ENCODE measurements at places on chromosomes 7 and 10.

DNA sequence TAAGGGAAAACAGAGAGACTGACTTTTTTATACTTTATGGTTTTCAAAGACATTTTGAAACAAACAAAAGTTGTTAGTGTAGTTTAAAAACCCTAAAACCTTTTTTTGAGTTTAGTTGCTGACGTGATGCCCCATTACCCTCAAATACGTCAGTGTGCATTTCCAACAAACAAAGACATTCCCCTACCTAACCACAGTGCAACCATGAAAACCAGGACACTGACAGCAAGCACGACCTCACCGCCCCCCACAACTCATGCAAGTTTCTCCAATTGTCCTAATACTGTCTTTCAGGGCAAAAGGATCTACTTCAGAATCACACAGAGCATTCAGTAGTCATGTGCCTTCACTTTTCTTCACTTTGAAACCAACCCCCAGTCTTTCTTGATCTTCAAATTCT, 75.0 kb downstream of the WNT2 start:
- no peak for DNase-seq

- DNase-seq = no peak
Observed at GRCh38 chr10:31730776-31731175, 197.9 kb downstream of the ARHGAP12 start.

DNA sequence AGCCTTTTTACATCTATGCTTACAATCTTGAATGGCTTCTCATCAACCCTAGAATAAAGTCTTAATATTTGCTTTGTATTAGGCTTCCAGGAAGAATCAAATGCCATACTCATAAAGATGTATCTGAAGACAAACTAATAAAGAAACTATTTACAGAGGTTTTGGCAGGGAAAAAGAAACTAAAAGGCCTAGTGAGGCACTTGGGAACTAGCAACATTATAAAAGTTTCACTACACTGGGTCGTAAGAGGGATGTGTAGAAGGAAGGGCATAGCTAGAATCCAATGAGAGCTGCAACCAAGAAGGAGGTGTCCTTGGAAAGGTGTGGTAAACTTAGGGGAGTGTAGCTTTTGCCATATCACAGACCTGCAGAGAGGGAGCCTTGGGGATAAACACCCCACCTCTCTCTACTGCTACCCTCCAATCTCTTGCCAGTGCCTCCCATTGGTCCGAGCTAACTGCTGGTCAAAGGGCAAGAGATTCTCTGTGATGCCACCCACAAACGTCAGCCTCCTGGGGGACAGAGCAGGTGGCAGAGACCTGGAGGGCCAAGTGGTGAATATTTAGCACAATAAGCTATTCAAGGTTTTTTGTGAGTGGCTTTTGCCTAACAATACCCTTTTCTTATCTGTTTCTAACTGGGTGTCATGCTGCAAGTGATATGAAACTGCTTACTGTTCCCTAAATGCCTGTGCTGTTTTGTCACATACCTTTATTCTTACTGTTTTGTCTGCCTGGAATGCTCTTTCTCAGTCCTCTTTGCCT, 60.7 kb downstream of the CPED1 start:
- no peak for DNase-seq

GRCh38 chr7:126720232-126720631, 532.5 kb downstream of the GRM8 start:
- no peak for DNase-seq

- no peak for DNase-seq
Observed at GRCh38 chr7:93117327-93117726, 452 bp downstream of the SAMD9 start.

GRCh38 chr10:78211561-78212051, 177.9 kb downstream of the RPS24 start:
- DNase-seq = peak; percentile 47

- no peak for DNase-seq
Observed at GRCh38 chr10:314871-315270, 179.6 kb downstream of the ZMYND11 start.
